HT-29 (cell line): ENCODE measurements at places on chromosomes 7 and 10. TPM values are rescaled to one million over a fixed set of nuclear protein-coding genes. Genes with fewer than 3 reads are reported as not detected.

DNA sequence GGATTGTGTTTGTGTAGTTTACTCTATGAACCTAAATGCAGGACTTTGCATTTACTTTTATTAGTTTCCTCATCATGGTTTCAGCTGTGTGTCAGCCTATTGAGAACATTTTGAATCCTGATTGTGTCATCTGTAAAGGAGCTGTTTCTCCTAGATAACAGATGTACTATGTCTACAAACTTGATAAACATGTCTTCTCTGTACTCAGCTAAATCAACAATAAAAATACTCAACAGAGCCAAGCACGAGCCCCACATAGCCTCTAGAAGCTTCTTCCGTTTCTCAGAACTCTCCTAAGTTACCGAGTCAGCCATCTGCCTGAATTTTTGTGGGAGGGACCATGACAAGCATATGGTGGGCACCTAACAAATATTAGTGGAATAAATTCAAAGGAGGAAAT lies 234.7 kb downstream of the SKAP2 start:
- no peak for DNase-seq

GRCh38 chr10:28743576-28743975 lies 66.3 kb downstream of the BAMBI start:
- no peak for DNase-seq

DNA sequence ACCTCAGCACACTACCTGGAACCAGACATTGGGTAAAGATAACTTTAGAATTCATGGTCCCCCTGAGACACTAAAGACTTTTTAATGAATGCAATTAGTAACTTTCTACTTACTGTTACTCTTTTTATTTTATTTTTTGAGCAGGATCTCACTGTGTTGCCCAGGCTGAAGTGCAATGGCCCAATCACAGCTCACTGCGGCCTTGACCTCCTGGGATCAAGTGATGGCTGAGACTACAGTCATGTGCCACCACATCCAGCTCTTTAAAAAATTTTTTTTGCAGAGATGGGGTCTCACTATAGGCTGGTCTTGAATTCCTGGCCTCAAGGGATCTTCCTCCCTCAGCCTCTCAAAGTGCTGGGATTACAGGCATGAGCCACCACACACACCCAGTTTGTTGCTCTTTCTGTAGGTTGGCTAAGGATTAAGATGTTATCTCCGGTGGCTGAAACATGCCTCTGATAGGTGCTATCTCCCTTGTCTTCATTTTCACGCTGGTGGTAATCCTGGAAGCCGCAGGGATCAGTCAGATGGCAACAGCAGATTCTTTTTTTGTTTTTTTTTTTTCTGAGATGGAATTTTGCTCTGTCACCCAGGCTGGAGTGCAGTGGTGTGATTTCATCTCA lies 128.3 kb downstream of the TCF7L2 start:
- DNase-seq: no peak

DNA sequence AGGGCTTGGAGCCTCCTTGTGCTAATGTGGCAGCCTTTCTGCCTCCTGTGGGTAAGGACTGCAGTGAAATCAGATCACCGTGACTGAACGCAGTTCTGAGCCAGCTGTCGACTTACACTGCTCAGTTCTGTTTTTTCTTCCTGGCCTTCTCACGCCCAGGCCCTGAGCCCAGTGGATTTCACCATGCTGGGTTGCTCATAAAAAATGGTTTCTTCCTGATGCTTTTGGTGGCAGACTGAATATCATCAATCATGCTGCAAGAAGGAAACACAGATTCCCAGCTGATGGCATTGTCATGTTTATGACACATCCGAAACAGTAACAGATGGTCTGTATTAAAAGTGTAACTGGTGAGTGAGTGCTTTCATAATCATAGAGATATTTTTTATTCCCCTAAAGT lies 389.6 kb downstream of the GALNT17 start:
- no peak for DNase-seq

DNA sequence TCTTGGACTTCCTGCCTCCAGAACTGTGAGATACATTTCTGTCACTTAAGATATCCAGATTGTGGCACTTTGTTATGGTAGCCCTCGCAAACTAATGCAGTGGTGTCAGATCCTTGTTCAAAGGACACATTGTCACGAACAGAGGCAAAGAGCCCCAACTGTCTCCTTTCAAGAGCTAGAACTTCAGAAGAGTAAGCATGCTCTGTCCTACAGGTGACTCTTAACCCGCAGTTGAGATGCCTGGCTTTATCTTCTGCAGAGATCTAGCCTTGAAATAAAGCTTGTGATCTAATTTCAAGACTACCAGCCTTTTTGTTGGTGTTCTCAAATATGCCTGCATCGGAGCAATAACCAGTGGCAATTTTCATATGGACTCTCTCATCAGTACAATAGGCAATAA lies 134.4 kb downstream of the ATXN7L1 start:
- no peak for DNase-seq

Gene COBL
- total RNA-seq: 7.6 and 8.6 TPM in 2 replicates

DNA sequence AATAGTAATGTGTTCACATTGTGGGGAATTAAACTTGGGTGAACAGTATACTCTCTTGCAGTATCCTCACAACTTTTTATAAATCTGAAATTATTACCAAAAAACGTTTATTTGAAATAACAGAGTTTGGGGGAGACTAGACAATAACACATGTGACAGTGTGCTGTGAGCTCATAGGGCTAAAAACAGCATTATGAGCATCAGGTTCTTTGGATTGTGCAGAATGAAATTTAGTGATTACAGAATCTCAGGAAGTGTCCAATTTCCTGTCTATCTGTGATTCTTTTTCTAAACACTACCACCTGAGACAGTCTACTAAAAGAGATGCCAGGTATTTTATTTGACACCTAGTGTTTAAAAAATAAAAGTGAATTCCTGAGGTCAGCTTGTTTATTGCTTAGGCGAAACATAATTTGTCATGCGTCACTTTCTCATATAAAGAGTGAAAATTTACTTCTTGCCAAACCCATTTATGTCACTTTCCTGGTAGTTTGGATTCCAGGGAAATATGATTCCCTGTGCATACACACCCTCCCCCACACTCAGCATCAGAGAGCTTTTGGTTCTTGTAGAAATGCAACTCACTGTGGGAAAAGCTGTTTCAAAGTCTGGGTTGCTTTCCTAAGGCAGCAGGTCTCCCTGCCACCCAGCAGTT lies 71.2 kb downstream of the AOAH start:
- DNase-seq: no peak
